ENCODE measurements at places on chromosomes 5 and 9.

DNA sequence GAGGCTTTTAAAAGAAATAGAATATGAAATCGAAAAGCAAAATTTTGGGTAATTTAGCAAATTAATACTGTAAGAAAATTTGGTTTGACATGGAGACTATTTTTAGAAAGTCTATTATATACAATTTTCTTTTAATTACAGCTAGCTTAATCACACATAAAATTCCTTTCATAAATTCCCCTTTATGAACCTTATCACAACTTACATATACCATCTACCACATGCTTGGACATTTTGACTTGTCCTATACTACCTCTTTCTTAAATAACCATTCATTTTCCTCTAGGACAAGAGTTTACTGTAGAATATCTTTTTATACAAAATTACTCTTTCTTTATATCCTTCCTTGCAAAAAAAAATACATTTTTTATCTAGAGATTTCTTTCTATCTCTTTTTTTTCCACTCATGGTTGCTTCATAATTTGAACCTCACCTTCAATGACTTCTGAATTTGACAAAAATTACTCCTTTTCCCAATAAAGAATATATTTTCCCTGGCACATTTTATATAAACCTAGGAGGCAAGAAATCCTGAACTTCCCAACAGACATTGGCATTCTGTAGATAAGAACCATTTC lies 34.0 kb upstream of the SYK start:
- no peak for DNase-seq

GRCh38 chr5:6583049-6583880 lies 49.6 kb downstream of the NSUN2 start:
- DNase-seq = no peak

DNA sequence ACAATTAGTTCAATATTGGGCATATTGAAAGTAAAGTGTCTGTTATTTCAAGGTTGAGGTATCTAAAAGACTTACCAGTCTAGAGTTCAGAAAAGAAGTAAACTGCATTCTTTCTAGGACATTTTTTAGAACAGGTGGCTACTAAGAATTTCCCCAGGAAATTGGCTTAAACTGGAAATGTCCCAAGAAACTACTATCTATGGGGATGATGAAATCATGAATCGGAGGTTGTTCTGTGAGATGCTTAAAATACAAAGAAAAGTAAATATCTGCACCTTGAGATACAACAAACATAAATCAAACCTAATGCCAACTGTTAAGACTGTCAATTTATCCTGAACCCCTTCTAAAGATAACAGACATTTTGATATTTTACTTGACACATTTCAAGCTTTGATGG lies 226.5 kb upstream of the NREP start:
- no peak for DNase-seq

GRCh38 chr5:109483395-109483971 lies 73.7 kb upstream of the PJA2 start:
- DNase-seq = no peak

GRCh38 chr9:97501972-97502221 lies 431 bp downstream of the TMOD1 start:
- no peak for DNase-seq

DNA sequence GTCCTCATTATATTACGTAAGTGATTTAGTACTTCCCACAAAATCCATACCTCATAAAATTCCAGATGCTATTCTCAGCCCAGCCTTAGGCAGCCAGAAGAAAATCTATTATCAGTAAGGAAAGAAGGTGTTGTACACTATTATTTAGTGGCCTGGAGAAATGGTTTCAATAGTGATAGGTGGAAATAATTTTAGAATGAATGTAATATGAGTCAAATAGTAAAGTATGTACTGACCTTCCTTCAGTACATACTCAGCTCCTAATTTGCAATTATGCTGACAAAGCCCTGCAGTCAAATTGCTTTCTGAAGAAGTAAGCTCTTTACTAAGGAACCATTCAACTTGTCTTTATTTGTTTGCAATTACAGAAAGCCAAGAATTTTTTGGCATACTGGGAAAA lies 409.2 kb downstream of the HTR1A start:
- DNase-seq = no peak

DNA sequence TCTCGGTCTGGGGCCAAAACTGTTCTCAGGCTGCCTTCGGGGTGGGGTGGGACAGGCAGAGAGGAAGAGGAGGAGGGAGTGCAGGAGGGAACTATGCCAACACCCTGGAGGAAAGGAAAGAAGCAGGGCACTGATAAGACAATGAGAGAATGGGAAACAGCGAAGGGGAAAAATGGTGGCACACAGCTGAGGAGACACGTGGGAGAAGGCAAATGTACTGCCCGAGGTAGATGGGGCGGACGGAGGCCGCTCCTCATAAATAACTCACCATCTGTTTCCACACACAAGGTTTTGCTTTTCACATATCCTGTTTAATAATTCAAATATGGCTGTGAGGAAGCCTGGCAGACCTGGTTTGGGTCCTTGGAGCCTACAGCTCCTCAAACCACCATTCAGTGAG lies 148.2 kb upstream of the LRRTM2 start:
- DNase-seq = no peak

- DNase-seq = no peak
Measured at GRCh38 chr5:116265471-116265870, 180.6 kb downstream of the COMMD10 start.

GRCh38 chr9:3125602-3126405 lies 281.9 kb upstream of the PUM3 start:
- DNase-seq = no peak

DNA sequence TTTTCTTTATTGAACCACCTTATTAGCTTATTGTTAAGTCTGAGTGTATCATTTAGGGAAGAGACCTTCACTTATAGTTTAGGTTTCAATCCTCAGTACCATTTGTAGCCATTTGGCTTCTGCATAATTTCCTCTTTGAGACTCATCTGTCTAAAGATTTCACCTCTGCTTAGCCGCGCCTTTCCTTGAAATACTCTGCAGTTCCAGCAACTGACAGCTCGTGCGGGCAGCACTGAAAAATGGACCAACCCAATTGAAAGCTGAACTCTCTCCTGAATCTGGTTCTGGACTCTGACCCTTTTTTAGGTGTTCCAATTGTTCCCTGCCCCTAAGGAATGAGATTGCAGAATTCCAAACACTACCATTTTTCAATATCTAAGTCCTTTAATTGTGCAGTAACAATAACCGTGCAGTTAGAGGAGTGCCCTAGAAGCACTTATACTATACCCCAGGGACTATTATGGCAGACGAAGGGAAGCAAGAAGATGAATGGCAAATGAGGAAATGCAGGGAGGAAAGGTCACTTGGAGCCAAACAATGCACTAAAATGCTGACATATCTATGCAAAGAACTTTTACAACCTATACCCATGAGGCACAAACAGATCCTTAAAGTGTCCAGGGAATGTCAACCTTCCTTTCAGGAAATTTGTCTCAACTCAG lies 50.1 kb upstream of the PDE4D start:
- peak; percentile 49 for DNase-seq

- no peak for DNase-seq
Measured at GRCh38 chr5:77636641-77637169, 1.8 kb downstream of the OTP start.
